ENCODE measurements at places on chromosomes 11 and 22.

- H3K4me1 ChIP-seq: peaks cover 8% of the 10 kb centered on the region
- H3K4me3 ChIP-seq: no peak overlapping the region
- H3K36me3 ChIP-seq: no peaks in the 10 kb centered on the region
- H3K27ac ChIP-seq: no peak overlapping the region
Measured at GRCh38 chr22:22064580-22064979, 82.0 kb upstream of the TOP3B start.

- H3K36me3 ChIP-seq: peaks cover 17% of the 10 kb centered on the region
- H3K27me3 ChIP-seq: no peaks in the 10 kb centered on the region
- no peak overlapping the region for H3K4me3 ChIP-seq
- H3K27ac ChIP-seq: peak overlapping the region; percentile 11
- DNase-seq: no peak
Measured at GRCh38 chr22:43060183-43060582, 29.0 kb downstream of the TTLL1 start.

DNA sequence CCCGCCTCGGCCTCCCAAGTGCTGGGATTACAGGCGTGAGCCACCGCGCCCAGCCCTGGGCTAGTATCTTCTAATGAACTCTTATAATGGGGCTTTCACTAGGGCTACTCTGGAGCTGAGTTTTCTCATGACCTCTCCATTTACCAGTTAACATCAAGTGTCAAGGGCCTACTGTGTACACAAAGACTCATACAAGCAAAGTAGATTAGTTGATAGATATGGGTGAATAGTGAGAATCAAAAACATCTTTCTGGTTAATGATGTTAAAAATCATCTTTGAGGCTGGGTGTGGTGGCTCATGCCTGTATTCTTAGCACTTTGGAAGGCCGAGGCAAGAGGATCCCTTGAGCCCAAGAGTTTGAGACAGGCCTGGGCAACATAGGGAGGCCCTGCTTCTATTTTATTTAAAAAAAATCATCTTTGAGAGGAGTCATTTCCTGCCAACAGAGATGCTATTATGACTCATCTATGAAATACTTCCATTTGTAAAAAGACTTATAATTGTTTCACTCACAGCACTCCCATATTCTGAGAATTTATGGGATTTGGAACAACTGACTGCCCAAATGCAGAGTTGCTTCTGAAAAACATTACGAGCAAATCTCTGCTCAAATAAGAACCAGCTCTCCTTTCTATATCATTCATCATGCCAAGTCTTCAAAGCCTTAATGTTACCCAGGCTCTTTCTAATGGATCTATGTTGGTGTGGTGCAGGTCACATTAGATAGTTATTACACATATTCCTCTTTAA, 57.0 kb downstream of the GDPD4 start:
- no peak overlapping the region for H3K4me3 ChIP-seq
- DNase-seq: no peak
- no peaks in the 10 kb centered on the region for H3K27me3 ChIP-seq
- no peaks in the 10 kb centered on the region for H3K36me3 ChIP-seq
- no peak overlapping the region for H3K27ac ChIP-seq

- H3K36me3 ChIP-seq: no peaks in the 10 kb centered on the region
- peak overlapping the region; percentile 86 for H3K4me3 ChIP-seq
Measured at GRCh38 chr22:41023299-41023623, 69.1 kb upstream of the EP300 start.

GRCh38 chr22:38175206-38176118, 6.2 kb downstream of the PLA2G6 start:
- no peak for DNase-seq
- peaks cover 7% of the 10 kb centered on the region for H3K36me3 ChIP-seq
- peak overlapping the region; percentile 64 for H3K27ac ChIP-seq
- peaks cover 31% of the 10 kb centered on the region for H3K4me1 ChIP-seq
- H3K4me3 ChIP-seq: no peak overlapping the region
- H3K27me3 ChIP-seq: no peaks in the 10 kb centered on the region

GRCh38 chr11:695288-695537, 191 bp upstream of the DEAF1 start:
- peak overlapping the region; percentile 95 for H3K27ac ChIP-seq
- H3K36me3 ChIP-seq: no peaks in the 10 kb centered on the region
- H3K4me3 ChIP-seq: peak overlapping the region; percentile 90
- peaks cover 38% of the 10 kb centered on the region for H3K4me1 ChIP-seq

DNA sequence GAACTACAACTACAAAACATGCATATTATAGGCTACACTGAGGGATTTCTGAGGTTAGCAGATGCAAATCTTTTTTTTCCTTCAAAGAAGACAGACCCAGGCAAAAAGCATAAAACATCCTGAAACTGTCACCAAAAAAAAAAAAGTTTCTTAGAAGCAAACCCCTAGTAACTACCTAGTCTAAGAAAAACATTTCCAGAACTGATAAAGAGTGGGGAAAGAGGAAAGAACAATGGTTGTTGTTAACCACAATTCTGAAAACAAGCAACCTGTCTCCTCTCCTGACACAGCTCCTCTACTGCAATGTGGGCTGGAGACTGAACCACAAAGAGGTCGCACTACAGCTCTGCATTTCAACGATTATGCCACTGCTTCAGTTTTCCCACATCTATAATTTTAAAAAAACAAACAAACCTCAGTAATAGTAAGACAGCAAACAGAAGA, 15.0 kb downstream of the DENND5A start:
- no peak overlapping the region for H3K4me3 ChIP-seq
- H3K4me1 ChIP-seq: no peaks in the 10 kb centered on the region
- no peak for DNase-seq

DNA sequence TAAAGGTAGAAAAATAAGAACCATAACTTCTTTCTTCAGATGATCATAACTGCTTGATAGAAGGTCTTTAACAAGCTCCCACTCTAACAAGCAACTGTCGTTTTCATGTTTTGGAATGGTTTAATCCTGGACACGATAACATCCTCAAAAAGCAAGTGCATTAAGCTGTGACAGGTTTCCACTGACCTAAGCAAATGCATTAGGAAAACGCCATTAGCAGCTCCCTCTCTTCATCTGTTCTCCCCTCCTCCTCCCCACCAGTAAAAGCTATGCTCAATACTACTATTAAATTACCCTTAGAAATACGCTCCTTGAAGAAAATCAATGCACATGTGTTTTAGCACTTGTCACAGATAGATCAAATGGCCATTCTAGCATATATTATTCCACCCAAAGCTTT, 729.4 kb downstream of the OPCML start:
- DNase-seq: no peak
- H3K27me3 ChIP-seq: peaks cover 26% of the 10 kb centered on the region
- peaks cover 3% of the 10 kb centered on the region for H3K4me1 ChIP-seq
- H3K27ac ChIP-seq: no peak overlapping the region

- no peak for DNase-seq
- peaks cover 4% of the 10 kb centered on the region for H3K36me3 ChIP-seq
- H3K27ac ChIP-seq: peak overlapping the region; percentile 52
- peaks cover 50% of the 10 kb centered on the region for H3K4me1 ChIP-seq
- no peaks in the 10 kb centered on the region for H3K27me3 ChIP-seq
Measured at GRCh38 chr22:23243006-23243573, 62.8 kb downstream of the BCR start.

GRCh38 chr22:49103314-49104059, 724.2 kb downstream of the BRD1 start:
- peaks cover 33% of the 10 kb centered on the region for H3K27me3 ChIP-seq
- DNase-seq: no peak
- H3K4me3 ChIP-seq: no peak overlapping the region
- no peak overlapping the region for H3K27ac ChIP-seq
- H3K4me1 ChIP-seq: no peaks in the 10 kb centered on the region

DNA sequence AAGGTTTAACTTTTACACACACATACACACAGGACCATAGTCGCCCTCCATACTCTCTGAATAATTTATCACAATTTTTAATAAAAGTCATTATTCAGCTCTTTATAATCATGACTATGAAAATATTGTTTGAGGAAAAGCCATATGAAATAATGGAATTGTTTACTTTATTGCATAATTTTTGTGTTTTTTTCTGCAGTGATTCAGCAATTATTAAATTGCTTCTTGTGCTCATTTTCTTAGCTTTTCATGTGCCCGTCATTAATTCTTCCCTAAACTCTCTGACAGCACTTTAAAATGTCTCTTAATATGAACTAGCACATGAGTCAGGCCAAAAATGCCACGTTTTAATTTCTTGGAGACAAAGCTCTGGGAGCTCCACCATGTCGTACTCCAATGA, 77.5 kb upstream of the ALX4 start:
- H3K27ac ChIP-seq: no peak overlapping the region
- peaks cover 39% of the 10 kb centered on the region for H3K27me3 ChIP-seq
- H3K36me3 ChIP-seq: no peaks in the 10 kb centered on the region
- DNase-seq: no peak
- no peak overlapping the region for H3K4me3 ChIP-seq

DNA sequence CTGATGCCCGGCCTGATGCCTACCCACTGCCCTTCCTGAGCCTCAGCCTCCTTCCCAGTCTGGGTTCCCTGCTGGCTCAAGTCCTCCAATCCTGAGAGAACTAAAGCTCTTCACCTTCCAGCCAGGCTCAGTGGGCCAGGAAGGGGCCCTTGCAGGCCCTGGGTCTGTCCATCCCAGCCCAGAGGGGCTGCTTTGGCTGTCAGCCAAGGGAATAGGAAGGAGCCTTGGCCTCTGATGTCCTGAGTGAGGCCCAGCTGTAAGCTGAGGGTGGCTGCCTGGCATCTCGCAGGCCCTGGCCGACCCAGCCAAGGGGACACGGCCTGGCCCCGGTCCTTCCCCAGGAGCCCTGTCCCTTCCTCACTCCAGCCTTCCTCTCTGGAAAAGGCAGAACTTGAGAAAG, 83.4 kb downstream of the DHCR7 start:
- H3K27ac ChIP-seq: no peak overlapping the region
- no peaks in the 10 kb centered on the region for H3K4me1 ChIP-seq
- DNase-seq: no peak
- no peaks in the 10 kb centered on the region for H3K36me3 ChIP-seq

GRCh38 chr11:68432874-68433273, 27.7 kb upstream of the PPP6R3 start:
- H3K27ac ChIP-seq: no peak overlapping the region
- DNase-seq: peak; percentile 64
- peaks cover 5% of the 10 kb centered on the region for H3K4me1 ChIP-seq
- H3K36me3 ChIP-seq: peaks cover 19% of the 10 kb centered on the region
- H3K4me3 ChIP-seq: no peak overlapping the region

DNA sequence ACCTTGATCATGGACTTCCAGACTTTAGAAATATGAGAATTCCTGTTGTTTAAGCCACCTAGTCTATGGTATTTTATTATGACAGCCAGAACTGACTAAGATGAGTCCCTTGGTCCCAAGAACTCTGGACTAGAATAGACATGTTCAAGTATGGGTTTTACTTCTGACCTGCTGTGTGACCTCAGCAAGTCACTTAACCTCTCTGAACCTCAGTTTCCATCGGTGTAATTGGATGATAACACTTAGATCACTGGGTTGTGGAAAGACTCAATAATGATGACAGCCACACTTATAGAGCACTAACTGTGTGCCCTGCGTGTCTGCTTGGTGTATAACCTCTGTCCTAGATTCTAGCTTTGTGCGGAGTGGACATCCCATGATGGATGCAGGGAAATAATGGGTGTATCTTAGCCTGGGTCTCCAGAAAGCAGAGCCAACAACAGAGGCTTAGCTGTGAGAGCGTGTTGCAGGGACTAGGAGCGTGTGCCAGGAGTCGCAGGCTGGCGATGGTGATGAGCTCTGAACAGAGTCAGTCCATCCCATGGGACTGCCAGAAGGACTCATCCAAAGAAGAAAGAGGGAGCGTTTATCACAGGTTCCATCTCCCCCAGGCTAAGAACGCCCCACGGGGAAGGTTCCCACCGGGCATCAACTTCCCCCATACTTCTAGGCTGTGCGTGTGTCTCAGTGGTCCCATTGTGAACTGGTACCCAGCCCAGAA, 93.2 kb upstream of the TP53I11 start:
- H3K4me1 ChIP-seq: peaks cover 24% of the 10 kb centered on the region
- DNase-seq: no peak
- peaks cover 26% of the 10 kb centered on the region for H3K27me3 ChIP-seq

GRCh38 chr11:68480193-68480592, 19.6 kb downstream of the PPP6R3 start:
- H3K36me3 ChIP-seq: peaks cover 36% of the 10 kb centered on the region
- no peaks in the 10 kb centered on the region for H3K27me3 ChIP-seq
- DNase-seq: no peak
- H3K4me1 ChIP-seq: peaks cover 11% of the 10 kb centered on the region
- no peak overlapping the region for H3K4me3 ChIP-seq

DNA sequence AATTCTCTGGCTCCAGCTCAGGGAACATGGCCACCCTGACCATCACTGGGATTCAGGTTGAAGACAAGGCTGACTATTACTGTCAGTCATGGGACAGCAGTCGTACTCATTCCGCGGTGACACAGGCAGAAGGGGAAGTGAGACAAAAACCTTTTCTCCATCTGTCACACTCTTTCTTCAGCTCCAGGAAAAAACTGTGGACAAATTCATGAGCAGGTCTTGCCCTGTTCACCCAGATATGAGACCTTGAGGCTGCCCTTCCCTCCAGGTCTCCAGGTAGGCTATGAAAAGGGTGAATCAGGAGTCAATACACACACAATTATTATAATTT, 39.4 kb upstream of the GGTLC2 start:
- H3K4me3 ChIP-seq: no peak overlapping the region
- no peak overlapping the region for H3K27ac ChIP-seq
- H3K27me3 ChIP-seq: peaks cover 6% of the 10 kb centered on the region
- DNase-seq: no peak
- H3K36me3 ChIP-seq: no peaks in the 10 kb centered on the region

DNA sequence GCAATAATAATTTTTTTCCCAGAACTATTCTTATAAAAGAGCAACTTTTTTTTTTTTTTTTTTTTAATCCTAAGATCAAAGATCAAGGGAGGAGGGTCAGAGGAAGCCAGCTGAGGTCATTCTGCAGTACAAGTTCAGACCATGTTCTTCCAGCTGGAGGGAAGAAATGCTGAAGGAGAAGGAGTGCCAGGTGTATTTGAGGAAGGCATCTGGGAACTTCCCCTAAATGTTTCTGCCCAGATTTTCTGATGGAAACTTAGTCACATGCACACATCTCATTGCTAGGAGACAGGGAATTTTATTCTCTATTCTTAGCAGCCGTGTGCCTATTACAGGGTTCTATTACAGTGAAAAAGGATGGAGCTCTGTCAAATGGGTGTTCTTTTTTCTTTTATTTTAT, 208.4 kb downstream of the ARHGAP42 start:
- DNase-seq: no peak
- H3K36me3 ChIP-seq: peaks cover 4% of the 10 kb centered on the region
- no peaks in the 10 kb centered on the region for H3K27me3 ChIP-seq
- no peak overlapping the region for H3K27ac ChIP-seq
- no peaks in the 10 kb centered on the region for H3K4me1 ChIP-seq

- H3K27me3 ChIP-seq: peaks cover 2% of the 10 kb centered on the region
- no peak for DNase-seq
- no peaks in the 10 kb centered on the region for H3K36me3 ChIP-seq
- H3K27ac ChIP-seq: no peak overlapping the region
Measured at GRCh38 chr22:48021991-48022401, 1259.5 kb downstream of the TBC1D22A start.
